ENCODE measurements at places on chromosomes 3 and 15. TPM values are rescaled to one million over a fixed set of nuclear protein-coding genes. Genes with fewer than 3 reads are reported as not detected.
A peak's percentile ranks its signal among the peaks of the same experiment; 100 is the strongest.

GOLGA8B gene
- total RNA-seq, result 234 TPM

GRCh38 chr3:86990012-86990733 is 776 bp downstream of the VGLL3 start:
- no peaks in the 10 kb centered on the region for H3K36me3 ChIP-seq
- peaks cover 2% of the 10 kb centered on the region for H3K4me1 ChIP-seq
- peak overlapping the region; percentile 6 for H3K4me3 ChIP-seq
- H3K27ac ChIP-seq, result no peak overlapping the region

GRCh38 chr3:134971306-134971705 is 176.2 kb downstream of the EPHB1 start:
- H3K27ac ChIP-seq, result no peak overlapping the region
- no peaks in the 10 kb centered on the region for H3K4me1 ChIP-seq
- no peak overlapping the region for H3K4me3 ChIP-seq
- H3K36me3 ChIP-seq, result no peaks in the 10 kb centered on the region
- no peak for DNase-seq

GRCh38 chr3:184384342-184384741 is 4.5 kb downstream of the CHRD start:
- no peak overlapping the region for H3K27ac ChIP-seq
- DNase-seq, result no peak
- no peaks in the 10 kb centered on the region for H3K36me3 ChIP-seq
- H3K4me3 ChIP-seq, result no peak overlapping the region
- peaks cover 31% of the 10 kb centered on the region for H3K27me3 ChIP-seq

DNA sequence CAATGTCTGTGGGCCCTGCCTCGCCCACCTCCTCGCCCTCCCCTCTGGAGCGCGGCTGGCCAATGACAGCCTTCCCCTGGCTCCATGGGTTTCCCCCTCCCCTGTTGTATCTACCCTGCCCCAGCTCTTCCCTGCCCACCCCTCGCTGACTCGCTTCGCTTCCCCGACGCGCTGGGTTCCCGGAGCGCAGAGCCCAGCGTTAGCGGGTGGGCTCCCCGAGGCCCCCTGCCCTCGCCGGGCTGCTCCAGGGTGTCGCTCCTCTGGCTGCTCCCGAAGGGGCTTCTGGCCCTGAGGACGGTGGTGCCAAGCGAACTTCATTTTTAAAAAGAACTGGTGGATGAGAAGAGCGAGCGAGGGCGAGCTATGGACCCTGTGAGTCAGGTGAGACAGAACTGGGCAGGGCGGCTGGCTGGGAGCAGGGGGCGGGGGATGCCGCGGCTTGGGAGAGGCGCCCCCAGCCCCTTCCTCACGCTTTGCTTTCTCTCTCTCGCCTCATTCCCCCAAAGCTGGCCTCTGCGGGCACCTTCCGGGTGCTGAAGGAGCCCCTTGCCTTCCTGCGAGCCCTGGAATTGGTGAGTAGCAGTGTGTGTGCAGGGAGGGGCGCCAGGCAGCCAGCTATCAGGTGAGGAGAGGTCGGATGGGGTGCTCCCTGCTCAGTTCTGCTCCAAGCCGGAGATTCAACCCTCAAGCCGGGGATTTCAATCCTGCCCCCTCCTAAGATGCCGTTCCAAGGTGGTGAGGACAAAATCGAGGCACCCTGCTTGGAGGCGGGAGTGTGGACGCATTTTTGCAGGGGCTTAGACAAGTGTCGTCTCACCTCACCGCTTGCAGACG is at the start of gene SYNPR:
SYNPR (plus strand) TSS at position 138 of the 834 bp plus-strand sequence.
- H3K27ac ChIP-seq, result no peak within 1 kb of the TSS
- peaks cover 27% of the 10 kb centered on the region for H3K27me3 ChIP-seq
- H3K36me3 ChIP-seq, result no peaks in the 10 kb centered on the region

DNA sequence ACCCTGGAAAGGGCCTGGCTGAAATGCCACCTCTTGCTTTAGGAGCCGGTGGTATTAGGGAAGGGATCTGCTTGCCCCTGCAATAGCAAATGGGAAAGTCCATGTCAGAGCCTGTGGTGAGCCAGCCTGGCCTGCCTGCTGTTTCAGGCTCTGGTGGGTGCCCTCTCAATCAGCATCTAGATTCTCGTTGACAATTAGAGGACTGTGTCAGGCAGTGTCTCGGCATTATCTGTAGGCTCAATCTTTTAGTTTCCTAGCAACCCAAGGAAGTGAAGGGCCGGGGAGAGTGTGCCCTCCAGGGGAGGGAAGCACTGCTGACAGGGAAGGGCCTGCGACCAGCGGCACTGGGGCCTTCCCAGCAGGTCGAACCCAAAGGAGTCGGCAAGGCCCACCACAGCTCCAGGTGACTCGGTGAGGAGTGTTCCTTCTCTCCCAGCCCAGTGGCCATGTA is 42.1 kb downstream of the TLE3 start:
- no peak overlapping the region for H3K27ac ChIP-seq
- H3K27me3 ChIP-seq, result no peaks in the 10 kb centered on the region
- H3K4me3 ChIP-seq, result no peak overlapping the region
- no peak for DNase-seq
- no peaks in the 10 kb centered on the region for H3K4me1 ChIP-seq
